ENCODE measurements at places on chromosomes 12 and 14.

DNA sequence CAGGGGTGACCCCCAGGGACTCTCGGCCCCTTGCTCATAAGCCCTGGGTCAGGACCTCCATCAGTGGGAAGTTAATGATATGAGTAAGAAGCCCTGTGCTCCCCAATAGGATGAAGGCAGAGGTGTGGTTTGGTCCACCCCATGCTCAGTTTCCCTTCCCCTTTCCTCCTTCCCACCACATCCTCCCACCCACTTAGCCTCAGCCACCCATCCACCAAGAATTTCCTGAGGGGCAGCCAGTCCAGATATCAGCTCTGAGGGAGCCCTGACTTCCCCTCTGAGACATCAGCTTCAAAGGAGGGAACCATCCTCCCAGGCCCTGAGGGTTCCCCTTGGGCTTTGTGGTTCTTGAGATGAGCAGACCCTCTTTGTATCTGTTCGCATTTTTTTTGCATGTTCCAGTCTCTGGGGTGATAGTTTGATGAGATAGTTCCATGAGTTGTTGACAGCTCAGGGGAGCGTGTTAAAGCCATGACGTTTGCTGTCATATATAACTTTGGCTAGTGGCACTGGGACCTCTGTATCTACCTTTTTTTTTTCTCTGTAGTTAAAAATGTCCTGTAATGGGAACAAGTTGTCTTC is 71.2 kb downstream of the LGMN start:
- DNase-seq: no peak

GRCh38 chr14:30608533-30609006 is 13.5 kb upstream of the SCFD1 start:
- no peak for DNase-seq

DNA sequence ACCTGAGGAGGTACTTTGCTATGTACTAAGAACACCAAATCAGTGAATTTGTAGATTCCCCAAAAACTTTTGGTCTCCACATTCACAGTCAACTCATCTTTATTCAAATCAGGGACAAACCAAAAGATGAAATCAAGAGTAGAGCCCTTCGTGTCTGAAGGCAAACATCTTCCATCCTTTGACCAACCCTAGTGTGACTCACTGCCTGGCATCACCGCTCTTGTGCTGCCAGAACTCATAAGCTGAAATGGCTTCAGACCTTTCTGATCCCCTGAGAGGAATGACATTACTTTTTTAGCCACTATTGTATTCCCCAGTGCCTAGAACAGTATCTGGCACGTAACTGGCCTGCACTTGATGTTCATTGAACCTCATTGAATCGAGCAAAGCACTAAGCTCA is 50.1 kb downstream of the GOLGA5 start:
- no peak for DNase-seq

- no peak for DNase-seq
Observed at GRCh38 chr12:538731-539539, 79.2 kb downstream of the B4GALNT3 start.

All from activated T-helper 9 cell treated with anti-CD3 and anti-CD28 coated beads, Interleukin-2, amount 50 U/mL, for 16 hours (primary cell).